ENCODE measurements at places on chromosomes 11 and 22. TPM values are rescaled to one million over a fixed set of nuclear protein-coding genes. Genes with fewer than 3 reads are reported as not detected.

Gene FAM111B
- 0.34 TPM for total RNA-seq

DNA sequence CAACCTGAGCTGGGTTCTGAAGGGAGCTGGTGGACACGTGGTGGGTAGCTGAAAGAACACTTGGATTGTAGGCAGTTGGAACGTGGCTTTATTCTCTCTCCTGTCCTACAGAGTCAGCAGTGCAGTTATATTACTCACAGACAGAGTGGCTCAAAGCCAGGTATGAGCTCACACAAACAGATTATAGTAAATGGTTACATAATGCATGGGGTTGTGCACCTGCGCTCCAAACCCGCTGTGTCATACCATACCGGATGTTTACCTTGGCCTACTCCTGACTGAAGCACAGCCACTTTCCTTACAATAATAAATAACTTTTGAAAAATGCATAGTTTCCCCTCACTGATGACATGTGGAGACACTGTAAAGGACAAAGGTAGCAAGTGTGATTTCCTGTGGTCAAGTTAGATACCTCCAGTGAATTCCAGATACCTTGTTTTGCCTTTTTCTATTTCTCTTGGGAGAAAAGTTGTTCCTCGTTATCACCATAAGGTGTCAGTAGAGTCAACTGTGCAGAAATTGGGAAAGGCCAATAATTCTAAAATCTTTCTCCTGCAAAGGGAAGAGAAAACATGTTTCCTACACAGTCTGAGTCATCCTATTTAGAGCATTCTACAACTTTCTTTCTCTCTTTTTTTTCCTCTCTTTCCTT, 13.5 kb downstream of the MS4A6A start:
- DNase-seq, result peak; percentile 64
- no peaks in the 10 kb centered on the region for H3K27me3 ChIP-seq
- no peaks in the 10 kb centered on the region for H3K4me1 ChIP-seq
- peak overlapping the region; percentile 42 for H3K27ac ChIP-seq

DNA sequence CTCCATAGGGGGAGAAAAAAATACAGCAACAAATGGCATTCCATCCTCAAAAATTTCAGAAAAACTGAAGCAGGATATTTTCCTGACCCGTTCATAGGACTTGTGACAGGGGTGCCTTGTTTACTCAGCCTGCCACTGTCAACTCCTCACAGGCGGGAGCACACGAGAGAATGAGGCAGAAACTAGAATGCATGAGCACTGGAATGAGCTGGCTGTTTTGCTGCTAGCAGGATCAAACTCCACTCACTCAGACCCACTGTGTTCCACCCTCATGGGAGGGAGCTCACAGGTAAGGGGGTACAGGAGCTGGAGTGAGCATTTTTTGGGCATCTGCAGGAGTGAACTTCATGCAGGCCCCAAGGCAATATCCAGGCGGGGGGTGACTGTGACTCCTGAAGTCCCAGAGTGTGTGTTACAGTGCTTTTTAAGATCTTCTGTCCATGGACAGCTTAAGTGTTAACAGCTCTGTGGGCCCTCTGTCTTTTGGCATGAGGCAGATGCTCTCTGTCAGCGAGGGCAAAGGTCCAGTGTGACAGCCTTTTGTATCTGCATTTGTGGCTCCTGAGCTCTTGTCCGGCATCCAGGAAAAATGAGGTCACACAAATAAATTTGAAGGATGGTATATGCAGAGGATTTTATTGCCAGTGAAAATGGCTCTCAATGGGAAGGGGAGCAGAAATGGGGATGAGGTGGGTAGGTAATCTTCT, 905.7 kb upstream of the TENM4 start:
- H3K4me3 ChIP-seq, result no peak overlapping the region
- no peaks in the 10 kb centered on the region for H3K36me3 ChIP-seq
- no peaks in the 10 kb centered on the region for H3K27me3 ChIP-seq
- DNase-seq, result no peak

DNA sequence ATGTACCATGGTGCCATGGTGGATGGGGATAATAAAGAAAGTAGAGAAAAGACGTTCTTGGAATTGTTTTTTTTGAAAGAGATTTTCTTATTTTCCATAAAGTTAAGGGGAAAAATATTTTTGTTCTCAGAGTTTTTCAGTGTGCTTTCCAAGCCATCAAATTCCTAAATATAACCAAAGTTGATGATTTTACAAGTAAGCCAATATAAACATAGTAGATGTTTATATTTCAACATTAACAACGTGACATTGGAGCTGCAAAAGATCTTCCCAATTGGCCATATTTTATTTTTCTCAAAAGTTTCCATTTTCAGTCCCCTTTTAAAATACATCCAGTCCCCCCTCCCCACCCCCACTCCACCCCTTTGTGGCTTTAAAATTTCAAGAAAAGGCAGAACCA, 80.9 kb upstream of the PICALM start:
- no peaks in the 10 kb centered on the region for H3K36me3 ChIP-seq
- peaks cover 33% of the 10 kb centered on the region for H3K4me1 ChIP-seq
- no peak overlapping the region for H3K4me3 ChIP-seq
- peak overlapping the region; percentile 6 for H3K27ac ChIP-seq

Gene DSCAML1
- total RNA-seq, result 0.26 TPM

DNA sequence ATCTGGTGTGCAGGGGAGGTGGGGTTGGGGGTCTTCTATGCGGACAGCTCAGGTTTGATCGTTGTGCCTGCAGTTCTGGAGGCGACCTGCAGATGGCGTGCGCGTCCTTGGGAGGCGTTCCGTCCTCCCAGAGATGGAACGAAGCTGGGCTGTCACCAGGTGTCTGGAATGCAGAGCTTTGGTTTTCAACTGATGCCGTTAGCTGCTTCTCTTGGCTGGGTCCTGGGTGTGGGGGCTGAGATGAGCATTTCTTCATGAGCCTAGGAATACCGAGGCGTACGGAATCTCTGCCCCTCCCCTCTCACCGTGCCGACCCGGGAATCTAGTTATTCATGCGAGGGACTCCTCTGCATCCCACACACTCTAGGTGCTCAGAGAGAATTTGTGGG, 98.6 kb downstream of the CEP164 start:
- H3K4me1 ChIP-seq, result no peaks in the 10 kb centered on the region
- H3K27me3 ChIP-seq, result no peaks in the 10 kb centered on the region
- no peak overlapping the region for H3K27ac ChIP-seq
- DNase-seq, result peak; percentile 76

Gene MS4A7
- total RNA-seq, result 4.3 TPM

DNA sequence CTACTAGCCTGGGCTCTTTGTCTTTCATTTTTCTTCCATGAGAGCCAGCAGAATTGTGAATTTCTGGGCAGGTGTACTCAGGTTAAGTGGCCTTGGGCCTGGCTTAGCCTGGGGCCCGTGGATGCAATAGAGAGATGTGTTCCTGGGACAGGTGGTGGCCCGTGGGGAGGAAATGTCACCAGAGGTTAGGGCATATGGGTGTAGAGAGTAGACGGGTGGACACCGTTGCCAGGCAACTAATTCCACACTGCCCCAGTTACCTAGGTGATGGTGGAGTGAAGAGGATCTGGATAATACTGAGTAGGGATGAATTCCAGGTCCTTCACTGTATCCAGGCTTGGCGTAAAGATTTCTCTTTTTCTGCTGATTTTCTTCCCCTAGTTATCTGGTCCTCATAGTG, 175.0 kb downstream of the INSC start:
- H3K36me3 ChIP-seq, result no peaks in the 10 kb centered on the region
- peaks cover 10% of the 10 kb centered on the region for H3K4me1 ChIP-seq
- no peak overlapping the region for H3K4me3 ChIP-seq
- H3K27ac ChIP-seq, result no peak overlapping the region
- no peaks in the 10 kb centered on the region for H3K27me3 ChIP-seq

- peaks cover 27% of the 10 kb centered on the region for H3K4me1 ChIP-seq
- no peak overlapping the region for H3K4me3 ChIP-seq
- H3K27ac ChIP-seq, result no peak overlapping the region
- no peaks in the 10 kb centered on the region for H3K36me3 ChIP-seq
These were observed 1.9 kb upstream of the RDX start for GRCh38 chr11:110298301-110298765.

Gene TSPAN32
- total RNA-seq, result 26.7 TPM

Gene PHOX2A
- total RNA-seq, result not detected

DNA sequence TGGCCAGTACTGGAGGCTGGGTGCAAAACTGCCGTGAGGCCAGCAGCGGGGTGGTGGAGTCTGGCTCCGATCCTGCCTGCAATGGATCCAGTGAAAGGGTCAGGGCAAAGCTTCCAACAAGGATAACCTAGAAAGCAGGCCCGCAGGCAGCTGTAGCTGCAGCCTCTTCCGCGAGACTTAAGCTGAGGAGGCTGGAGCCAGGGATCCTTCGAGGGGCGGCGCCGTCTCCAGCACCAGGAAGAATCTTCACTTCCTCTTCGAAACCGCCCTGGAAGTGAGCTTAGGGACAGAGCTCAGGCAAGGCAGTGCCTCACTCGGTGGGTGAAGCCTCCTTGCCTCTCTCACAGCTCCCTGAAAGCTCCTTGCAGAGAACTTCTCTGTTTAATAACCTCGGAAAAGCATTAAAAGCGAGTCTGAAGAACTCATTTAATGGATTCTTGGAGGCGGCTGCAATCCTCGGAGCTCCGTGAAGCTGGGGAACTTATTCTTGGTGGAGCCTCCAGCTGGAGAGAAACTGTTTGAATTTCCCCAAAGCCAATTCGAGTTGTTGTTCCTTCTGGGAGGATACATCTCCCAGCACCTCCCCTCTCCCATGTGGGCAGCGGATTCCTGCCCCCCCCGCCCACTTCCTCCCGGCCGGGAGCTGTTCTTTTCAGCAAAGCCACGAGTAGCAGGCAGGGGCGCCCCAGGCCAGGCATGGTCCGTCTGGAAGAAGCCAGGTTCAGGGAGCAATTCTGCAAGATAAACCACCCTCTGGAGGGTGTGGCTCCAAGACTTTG, 169.9 kb downstream of the CTTN start:
- H3K27ac ChIP-seq, result peak overlapping the region; percentile 59
- H3K4me3 ChIP-seq, result no peak overlapping the region
- DNase-seq, result peak; percentile 43
- H3K36me3 ChIP-seq, result no peaks in the 10 kb centered on the region
- H3K27me3 ChIP-seq, result no peaks in the 10 kb centered on the region

Gene PVALB
- not detected for total RNA-seq

DNA sequence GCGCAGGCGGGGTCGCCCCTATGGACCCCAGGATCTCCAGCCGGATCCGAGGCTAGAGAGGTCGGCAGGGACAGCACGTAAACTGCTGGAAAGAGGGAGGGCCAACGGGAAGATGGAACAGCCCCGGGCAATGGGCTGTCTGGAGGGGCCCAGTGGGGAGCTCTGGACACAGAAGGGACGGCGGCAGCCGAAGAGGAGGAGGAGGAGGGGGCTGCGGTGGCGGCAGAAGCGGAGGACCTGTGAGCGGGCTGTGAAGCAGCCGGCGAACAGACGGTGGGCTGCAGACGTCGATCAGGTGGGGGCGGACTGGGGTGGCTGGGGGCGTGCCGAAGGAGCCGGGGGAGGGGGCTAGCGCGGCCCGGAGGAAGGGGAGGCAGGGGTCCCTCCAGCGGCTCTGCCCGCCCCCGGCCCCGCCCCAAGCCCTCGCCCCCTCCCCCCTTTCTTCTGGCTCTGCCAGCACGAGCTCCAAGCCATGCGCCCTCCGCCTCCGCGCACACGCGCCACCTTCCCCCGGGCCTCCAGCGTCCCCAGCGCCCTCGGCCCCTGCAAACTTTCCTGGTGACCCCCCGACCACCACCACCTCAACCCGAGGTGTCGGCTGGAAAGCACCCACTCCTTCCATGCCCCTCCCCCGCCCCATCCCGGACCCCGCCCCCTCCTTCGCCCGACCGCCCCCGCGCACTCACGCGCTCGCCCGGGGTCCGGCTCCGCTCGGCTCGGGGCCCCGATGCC, 432 bp downstream of the TNKS1BP1 start:
- peak overlapping the region; percentile 86 for H3K27ac ChIP-seq
- H3K4me3 ChIP-seq, result peak overlapping the region; percentile 74
- no peaks in the 10 kb centered on the region for H3K27me3 ChIP-seq
- DNase-seq, result peak; percentile 45

Gene HBB
- 217 TPM for total RNA-seq

Gene TMPRSS13
- not detected for total RNA-seq

DNA sequence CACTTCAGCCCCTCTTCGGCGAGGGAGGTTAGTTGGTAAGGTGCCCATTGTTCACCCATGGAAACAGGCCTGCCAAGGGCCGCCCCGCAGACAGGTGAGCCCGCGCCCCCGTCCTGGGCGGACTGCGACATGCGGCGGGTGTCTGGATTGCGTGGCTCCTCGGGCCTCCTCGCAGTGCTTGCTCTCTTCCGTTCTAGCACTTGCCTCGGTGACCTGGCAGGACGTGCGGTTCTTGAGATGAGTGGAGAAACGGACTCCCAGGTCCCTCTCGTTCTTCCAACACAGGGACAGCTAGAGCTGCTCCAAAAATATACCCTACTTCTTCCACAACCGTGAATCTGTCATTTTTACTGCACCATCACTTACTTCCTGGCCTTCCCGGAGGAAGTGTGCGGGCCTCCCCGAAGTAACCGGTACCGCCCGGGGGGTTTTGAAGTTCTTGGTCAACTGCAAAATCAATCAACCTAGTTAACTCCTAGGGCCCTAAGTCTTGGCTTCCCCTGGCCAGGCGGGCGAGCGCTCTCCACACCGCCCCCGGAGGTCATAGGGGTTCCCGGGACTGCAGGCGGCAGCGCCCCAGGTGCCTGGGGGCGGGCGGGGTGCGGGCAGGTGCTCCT, 745 bp upstream of the ZBTB44 start:
- H3K27me3 ChIP-seq, result no peaks in the 10 kb centered on the region
- no peak overlapping the region for H3K4me3 ChIP-seq
- no peak overlapping the region for H3K27ac ChIP-seq
- no peaks in the 10 kb centered on the region for H3K36me3 ChIP-seq
- DNase-seq, result peak; percentile 28
- H3K4me1 ChIP-seq, result peaks cover 21% of the 10 kb centered on the region

DNA sequence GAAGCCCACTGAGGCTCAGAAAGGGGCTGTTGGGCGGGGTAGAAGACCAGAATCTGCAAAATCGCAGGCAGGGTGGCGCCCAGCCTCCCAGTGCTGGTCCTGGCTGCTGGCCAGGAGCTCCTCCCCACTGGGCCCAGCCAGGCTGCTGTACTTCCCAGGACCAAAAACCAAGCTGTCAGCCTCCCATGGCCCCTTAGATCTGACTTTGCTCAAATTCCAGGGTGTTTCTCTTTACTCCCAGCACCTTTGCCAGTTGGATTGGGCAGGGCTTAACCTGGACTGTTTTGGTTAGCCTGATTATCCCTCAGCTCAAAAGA, 44.2 kb upstream of the WEE1 start:
- H3K27ac ChIP-seq, result no peak overlapping the region
- H3K4me1 ChIP-seq, result peaks cover 2% of the 10 kb centered on the region

DNA sequence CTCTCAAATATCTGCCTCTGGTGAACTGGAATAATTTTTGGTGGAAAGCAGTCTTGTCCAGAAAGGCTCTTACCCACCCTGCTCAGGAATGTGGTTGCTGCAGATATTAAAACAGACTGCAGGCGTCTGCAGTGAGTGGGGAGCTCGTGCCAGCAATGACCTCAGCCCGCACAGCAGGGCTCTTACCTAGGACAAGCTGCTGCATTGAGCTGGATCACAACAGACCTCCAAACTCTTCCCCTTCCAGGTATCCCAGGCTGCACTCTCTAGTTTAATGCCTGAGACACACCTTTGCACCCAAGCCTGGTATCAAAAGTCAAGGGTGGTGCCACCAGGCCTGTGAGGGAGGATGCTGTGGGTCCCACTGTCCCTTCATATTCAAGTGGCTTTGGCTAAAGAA, 69.7 kb upstream of the CDON start:
- no peaks in the 10 kb centered on the region for H3K27me3 ChIP-seq
- peaks cover 20% of the 10 kb centered on the region for H3K4me1 ChIP-seq
- no peak for DNase-seq
- H3K27ac ChIP-seq, result no peak overlapping the region

- H3K27me3 ChIP-seq, result no peaks in the 10 kb centered on the region
- H3K4me1 ChIP-seq, result no peaks in the 10 kb centered on the region
- no peaks in the 10 kb centered on the region for H3K36me3 ChIP-seq
- no peak overlapping the region for H3K4me3 ChIP-seq
These were observed 35.6 kb upstream of the CABP7 start for GRCh38 chr22:29684244-29684643.

- no peaks in the 10 kb centered on the region for H3K27me3 ChIP-seq
- H3K27ac ChIP-seq, result no peak overlapping the region
- peaks cover 43% of the 10 kb centered on the region for H3K4me1 ChIP-seq
- peaks cover 86% of the 10 kb centered on the region for H3K36me3 ChIP-seq
- no peak overlapping the region for H3K4me3 ChIP-seq
These were observed 9.3 kb downstream of the PICK1 start for GRCh38 chr22:38066381-38067027.

All from heart right ventricle (tissue), 16 donors.